ENCODE measurements at places on chromosomes 12 and 14.

DNA sequence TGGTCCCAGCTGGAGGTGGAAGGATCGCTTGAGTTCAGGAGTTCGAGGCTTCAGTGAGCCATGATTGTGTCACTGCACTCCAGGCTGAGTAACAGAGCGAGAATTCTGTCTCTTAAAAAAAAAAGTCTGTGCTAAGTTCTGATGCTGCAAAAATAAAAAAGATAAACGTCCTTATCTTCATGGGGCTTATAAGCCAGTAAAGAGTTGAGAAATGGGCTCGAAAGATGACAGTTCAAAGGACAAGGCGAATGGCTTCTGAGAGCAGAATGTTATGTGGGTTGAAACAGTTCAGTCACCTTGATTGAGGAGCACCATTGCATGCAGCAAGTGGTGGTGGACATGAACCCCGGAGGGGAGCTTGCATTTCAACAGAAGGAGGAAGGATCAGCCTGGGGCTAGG lies 4.7 kb downstream of the TSPAN9 start:
- DNase-seq: no peak

DNA sequence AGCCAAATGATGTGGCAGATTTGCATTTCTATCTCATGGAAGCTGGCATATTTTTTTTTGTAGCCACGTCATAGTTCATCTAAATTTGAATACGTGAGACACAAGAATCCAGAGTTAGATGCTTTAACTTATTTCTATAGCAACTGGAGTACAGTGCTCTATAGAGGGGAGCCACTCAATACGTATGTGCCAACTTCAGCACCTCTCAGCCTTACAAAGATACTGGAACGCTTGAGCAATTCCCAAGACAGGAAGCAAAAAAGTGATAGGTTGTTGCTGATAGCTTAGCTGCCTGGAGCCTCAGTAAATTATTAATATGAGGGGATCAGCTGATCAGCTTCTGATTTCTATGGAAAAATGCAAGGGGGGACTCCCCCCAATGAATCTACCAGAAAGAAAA lies 24.1 kb upstream of the PELI2 start:
- DNase-seq: no peak

- DNase-seq: no peak
These were observed 45.8 kb downstream of the CCER1 start for GRCh38 chr12:90909069-90909770.

DNA sequence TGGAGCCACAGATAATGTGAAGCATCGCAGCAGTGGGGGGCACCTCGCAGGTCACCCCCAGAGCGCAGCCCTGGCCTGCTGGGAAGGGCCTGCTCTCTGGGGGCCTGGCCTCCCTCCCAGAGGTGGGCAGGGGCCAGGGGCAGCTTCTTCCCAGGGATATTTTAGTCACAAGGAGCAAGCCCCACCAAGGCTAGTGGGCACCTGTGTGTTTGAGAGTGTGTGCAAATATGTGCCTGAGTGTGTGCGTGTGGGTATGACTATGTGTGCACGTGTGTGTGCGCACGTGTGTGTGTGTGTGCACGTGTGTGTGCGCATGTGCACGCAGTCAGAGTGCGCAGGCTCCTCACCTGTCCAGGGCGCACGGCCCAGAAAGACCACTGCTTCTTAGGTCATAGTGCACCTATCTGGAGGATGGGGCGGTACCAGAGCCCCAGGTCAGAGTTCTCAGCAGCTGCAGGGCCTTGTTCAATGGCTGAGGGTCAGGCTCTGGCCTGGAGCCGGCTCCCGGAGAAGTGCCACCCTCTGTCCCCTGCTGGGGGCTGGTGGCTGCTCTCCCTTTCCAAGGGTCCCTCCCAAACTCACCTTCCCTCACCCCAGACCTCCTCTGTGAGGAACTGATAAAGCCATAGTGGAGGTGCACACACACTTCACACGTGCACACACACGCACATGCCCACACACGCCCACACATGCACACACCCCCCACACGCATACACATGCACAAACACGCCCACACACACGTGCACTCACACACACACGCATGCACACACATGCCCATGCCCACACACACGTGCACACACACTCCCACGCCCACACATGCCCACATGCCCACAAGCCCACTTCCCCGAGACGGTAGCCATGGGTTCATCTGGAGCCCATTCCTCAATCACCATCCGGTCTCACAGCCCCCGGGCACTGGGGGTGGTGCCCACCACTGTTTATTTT lies 128.5 kb downstream of the KIF26A start:
- no peak for DNase-seq

DNA sequence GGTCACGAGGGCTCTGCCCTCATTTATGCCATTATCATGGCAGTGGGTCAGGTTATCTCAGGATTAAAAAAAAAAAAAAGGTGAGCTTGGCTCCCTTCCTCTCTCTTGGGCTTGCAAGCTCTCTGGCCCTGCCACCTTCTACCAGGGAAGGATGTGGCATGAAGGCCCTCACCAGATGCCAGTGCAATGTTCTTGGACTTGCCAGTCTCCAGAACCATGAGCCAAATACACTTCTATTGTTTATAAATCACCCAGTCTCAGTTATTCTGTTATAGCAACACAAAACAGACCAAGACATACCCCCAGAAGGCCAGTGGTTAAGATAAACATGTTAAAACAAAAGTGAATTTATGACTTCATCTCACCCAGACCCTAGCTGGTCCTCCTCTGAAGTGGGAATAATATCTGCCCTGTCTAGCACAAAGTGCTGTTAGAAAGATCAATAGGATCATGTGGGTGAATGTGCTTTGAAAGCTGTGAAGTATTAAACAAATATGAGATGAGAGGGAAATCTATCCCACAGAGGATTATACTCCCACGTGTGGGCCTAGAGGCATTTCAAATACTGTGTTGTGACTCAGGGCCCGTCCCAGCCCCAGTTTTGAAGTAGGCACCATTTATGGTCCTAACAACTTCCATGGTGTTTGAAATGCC lies 88.6 kb downstream of the NINJ2 start:
- DNase-seq: no peak

DNA sequence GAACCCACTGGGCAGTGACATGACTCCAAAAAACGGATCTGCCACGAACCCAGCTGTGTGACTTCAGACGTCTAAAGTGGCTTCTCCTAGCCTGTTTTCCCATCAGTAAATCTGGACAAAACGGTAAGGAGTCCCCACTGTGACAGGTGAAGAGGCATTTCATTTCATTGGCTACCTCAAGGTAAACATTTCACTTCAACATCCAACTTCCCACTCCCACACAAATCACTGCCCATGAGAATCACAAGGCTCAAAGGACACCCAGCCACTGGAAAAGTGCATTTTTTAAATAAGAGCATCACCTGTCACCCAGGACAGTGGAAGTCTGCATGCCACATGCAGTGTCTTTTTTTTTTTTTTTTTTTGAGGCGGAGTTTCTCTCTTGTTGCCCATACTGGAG lies 27.9 kb downstream of the HSP90AA1 start:
- no peak for DNase-seq

- no peak for DNase-seq
These were observed 64.0 kb downstream of the PIWIL1 start for GRCh38 chr12:130401703-130402102.

DNA sequence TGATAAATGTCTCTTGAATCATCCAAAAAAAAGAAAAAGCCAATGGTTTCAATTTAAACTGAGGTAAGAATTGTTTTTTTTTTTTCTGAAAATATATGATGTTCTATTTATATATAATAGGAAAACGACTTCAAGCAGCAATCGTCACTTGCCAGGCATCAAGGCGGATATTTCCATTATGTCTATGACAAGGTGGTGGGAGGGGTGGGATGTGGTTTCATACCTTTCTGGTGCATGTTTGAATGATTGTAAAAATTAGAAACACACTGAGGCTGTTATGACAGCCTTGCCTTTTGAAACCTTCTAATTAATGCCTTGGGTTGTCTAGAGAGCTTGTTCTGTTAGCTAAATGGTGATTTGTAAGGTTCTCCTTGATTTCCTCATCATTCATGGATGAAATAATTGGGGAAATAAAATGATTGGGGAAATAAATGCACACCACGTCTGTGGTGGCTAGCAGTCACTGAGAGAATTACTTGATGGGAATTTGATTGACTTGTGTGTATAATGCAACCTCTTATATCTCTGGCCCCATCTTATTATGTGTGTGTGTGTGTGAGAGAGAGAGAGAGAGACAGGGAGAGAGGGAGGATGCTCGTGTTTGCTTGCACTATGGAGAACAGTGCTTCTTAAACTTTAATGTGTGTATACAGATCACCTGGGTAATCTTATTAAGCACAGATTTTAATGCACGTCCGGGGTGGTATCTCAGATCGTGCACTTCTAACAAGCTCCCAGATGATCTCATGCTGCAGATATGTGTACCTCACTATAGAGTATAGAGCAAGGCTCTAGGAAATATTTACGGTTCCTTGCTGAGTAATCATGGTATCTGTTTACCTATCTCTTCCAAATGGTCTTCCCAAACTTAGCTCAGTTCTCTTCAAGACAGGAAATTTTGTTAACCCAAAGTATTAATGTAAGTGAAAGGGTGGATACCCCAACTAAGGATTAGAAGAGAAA lies 502.6 kb downstream of the DIO2 start:
- DNase-seq: no peak

GRCh38 chr12:108691998-108692808 lies 39.1 kb downstream of the CORO1C start:
- no peak for DNase-seq

DNA sequence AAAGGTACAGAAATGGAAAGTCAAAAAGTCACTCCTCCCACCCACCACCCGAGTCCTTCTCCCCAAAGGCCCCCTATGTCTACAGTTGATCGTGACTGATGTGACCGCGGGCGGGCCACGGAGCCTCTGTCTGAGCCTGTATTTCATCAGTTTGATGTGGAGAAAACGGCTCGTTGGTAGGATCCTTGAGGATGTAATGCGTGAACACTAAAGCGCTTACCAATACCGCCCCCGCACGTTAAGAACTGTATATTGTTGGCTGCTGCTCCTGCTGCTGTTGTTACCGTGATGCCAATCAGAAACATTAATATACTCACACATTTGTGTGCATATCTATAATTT lies 24.6 kb upstream of the UBC start:
- DNase-seq: peak; percentile 69

DNA sequence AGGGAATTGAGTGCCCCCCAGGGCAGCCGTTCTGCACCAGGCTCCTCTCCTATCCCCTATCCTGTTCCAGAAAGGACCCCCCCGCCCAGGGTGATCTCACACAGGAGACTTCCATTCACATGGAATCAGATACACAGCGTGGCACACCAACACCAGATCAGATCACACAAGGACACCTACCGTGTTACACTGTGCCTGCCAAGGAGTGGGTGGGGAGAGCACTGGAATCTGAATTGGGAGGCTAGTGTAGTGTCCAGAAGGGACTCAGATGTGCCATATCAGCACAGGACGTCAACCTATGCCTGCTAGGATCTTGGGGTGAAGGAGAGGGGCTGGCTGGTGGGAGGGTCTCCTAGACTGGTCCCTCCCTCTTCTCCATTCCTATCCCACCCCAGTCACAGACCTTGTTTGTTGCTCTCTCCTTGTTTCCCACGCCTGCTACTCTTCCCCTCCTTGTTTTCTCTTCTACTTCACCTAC lies 2.3 kb downstream of the PTMS start:
- no peak for DNase-seq

GRCh38 chr12:113184098-113184899 lies 979 bp downstream of the DDX54 start:
- no peak for DNase-seq

DNA sequence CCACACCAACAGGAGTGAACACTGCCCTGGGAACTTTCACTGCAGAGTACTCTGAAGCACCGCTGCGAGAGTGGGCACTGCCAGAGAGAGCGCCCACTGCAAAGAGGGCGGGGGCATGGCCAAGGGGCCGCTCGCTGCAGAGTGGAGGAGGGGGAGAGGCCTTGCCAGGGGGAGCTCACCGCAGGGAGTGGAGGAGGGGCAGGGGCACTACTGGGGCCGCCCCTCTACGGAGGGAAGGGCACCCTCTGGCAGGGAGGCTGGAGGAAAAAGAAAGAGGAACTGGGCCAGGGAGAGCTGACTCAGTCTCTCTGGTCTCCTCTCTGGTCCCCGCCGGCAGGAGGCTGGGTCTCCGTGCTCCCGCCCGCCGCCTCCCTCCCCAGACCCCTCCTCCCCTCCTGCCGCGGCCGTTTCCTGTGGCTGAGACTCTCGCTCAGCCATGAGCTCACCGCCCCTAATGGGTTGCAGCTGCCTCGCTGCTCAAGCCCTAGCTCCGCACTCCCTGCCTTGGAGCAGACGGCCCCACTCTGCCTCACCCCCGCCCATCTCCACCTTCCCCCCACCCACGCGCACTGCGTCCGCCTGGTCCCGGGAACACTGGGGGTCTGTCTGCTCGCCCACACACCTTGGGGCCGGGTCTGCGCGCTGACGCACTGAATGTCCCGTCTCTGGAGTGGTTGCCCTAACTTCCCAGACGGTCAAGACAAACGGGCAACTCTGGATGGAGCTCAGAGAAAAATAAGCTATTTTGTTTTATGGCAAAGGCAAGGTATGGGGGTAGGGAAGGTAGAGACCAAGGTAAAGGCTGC lies 1.3 kb downstream of the ARHGEF40 start:
- peak; percentile 39 for DNase-seq

DNA sequence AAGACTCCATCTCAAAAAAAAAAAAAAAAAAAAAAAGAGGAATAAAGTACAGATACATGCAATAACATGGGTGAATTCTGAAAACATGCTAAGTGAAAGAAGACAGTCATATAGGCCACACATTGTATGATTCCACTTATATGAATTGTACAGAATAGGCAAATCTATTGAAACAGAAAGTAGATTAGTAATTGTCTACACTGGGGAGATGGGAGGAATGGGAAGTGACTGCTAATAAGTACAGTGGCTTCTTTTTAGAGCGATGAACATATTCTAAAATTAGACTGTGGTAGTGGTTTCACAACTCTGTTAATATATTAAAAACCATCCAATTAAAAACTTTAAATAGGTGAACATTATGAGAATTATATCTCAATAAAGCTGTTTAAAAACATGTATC lies 74.4 kb downstream of the ANKS1B start:
- DNase-seq: no peak

GRCh38 chr12:132178801-132179401 lies 34.6 kb downstream of the NOC4L start:
- no peak for DNase-seq

DNA sequence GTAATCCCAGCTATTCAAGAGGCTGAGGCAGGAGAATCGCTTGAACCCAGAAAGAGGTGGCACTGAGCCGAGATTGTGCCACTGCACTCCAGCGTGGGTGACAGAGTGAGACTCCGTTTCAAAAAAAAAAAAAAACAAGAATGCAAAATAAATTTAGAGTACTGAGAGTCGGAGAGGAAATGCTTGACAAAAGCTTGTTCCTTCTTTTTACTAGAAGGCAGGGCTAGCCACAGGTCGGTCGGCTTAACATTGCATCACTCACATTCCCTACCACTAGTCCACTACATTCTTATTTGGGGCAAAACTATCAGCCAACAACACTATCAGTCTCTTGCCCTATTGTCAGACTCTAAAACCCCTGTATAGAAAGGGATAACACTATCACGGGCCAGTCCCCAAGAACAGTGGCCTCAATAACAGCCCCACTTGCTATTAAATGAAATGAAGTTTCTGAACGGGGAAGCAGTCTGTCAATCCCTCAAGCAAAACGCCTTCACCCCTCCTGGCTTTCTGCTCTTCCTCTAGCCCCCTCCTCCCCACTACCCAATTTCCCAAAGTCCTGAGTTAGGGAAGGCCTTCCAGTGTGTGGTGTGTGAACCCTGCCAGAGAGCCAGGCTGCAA lies 1.0 kb downstream of the RNF41 start:
- no peak for DNase-seq

All from stimulated activated CD4-positive, alpha-beta T cell treated with anti-CD3 and anti-CD28 coated beads, Interleukin-1b, Interleukin-23, amount 100 ng/mL, for 48 hours (primary cell).